ENCODE measurements at places on chromosomes 6 and 20. TPM values are rescaled to one million over a fixed set of nuclear protein-coding genes. Genes with fewer than 3 reads are reported as not detected.

DNA sequence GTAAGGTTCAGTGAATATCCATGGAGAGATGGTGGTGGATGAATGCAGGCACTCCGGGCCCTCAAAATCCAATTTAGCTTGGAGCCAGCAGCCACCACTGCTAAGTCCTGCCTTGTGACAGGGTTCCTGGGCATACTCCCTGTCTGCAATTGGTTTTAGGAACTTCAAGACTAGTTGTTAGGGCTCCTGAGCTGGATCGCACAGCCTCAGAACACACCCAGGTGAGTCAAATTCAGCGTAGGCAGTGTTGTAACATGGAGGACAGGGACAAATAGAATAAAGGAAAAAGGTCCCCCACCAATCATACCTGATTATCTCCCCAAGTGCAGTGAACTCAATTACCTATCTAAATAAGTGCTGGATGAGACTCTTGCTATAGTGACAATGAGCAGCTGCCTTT is 74.6 kb downstream of the PERP start:
- DNase-seq = no peak

DNA sequence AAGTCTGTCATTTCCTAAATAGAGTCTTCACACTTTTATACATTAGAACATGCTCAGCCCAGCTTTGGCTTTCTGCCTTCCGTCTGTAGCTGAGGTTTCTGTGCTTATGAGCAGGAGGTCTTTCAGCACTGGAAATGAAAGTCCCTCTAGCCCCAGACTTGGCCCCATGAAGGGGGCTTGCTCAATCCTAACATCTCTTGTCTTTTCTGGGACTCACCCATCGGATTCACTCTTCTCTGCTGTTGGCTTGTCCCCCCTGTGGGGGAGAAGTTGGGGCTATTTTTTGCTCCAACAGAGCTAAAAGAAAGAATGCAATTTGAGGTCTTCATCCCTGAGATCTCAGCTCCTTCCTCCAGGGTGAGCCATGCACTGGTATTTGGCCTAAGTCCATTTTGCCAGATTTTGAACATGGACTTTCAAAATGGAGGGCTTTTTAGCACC is 177.7 kb downstream of the MRPL14 start:
- DNase-seq = no peak

GRCh38 chr20:59518881-59519706 is 85.2 kb upstream of the PHACTR3 start:
- DNase-seq = no peak

DNA sequence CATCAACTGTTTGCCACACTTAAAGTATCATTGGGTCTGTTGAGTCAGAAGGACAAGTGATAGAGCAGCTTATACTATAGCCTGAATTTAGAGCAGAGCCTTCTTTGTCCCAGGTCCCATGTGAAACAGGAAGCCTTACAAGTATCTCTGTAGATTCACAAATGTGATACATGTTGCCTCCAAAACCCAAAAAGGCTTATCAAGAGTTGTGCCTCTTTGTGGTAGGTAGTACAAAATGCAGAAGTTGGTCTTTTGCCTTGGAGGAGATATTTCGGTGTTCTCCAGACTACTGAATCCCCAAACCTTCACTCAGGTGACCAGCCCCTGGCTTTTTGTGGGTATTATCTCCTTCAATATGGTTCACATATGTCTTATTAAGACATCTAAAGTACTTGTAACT is 172.8 kb upstream of the PROKR2 start:
- no peak for DNase-seq

GRCh38 chr6:134358320-134358719 is 40.4 kb upstream of the SGK1 start:
- no peak for DNase-seq

DNA sequence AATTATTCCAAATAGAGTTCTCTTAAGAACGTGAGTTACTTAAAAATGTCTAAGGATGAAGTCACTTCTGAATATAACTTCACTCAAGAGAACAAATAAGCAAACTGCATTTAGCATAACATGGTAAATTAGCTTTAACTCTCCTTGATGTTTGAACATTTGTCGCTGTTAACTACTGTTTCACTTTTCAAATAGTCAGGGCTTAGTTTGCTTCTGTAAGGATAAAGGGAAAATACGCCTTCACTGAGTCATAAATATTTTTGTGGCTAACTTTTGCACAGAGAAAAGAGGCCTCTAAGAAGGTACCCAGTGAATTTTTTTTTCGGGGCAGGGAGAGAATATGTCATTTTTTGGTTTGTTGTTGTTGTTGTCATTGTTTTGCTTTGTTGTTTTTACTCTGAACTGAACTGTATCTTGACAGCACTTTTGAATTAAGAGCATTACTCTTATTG is 8.1 kb downstream of the PTPN1 start:
- no peak for DNase-seq

- DNase-seq = no peak
These were observed 1.5 kb upstream of the EBF4 start for GRCh38 chr20:2691127-2691526.

DNA sequence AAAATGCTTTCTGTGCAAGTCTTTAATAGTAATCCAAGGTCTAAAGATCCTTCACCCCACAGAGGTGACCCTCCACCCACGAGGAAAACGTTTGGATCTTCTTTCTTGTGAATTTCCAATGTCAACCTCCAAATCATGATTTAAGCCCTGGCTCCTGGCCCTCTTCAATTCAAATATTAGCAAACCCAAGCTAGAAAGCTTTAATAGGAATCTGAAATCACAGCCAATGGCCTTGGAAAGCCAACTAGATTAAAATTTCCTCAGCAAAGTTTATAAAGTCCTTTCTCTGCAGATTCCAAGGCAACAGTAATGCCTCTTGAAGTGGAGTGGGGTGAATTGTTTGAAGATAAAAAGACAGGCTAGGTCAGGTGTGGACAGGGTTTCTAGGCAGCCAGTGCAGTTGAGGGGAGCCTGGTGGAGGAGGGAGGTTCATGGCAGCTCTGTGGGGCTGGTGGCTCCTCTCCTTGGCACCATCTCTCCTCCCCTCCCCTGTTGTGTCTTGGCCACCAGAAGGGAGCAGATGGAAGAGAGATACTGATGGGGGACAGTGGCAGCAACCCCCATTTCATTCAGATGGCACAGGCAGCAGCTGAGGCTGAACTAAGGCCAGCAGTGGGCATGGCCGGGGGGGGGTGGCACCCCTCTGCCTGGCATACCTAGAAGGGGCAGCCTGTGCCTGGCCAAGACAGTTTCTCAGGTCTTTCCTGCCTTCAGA is 12.0 kb upstream of the UQCC2 start:
- DNase-seq = no peak

- no peak for DNase-seq
These were observed 10.8 kb downstream of the BPIFA2 start for GRCh38 chr20:33178726-33179125.

SIRPG gene
- 4.0 TPM for total RNA-seq

DAAM2 gene
- not detected for total RNA-seq

NRSN1 gene
- not detected for total RNA-seq

GNRH2 gene
- 0.64 TPM for total RNA-seq

PGC gene
- 0.26 TPM for total RNA-seq

CGA gene
- total RNA-seq = not detected
